Calu3 (cell line): ENCODE measurements at places on chromosomes 2 and 18. TPM values are rescaled to one million over a fixed set of nuclear protein-coding genes. Genes with fewer than 3 reads are reported as not detected.
A peak's percentile ranks its signal among the peaks of the same experiment; 100 is the strongest.

Gene ZAP70
- total RNA-seq, result not detected in 2 replicates

- no peak for DNase-seq
Measured at GRCh38 chr2:145931781-145932395, 1412.0 kb upstream of the ZEB2 start.

DNA sequence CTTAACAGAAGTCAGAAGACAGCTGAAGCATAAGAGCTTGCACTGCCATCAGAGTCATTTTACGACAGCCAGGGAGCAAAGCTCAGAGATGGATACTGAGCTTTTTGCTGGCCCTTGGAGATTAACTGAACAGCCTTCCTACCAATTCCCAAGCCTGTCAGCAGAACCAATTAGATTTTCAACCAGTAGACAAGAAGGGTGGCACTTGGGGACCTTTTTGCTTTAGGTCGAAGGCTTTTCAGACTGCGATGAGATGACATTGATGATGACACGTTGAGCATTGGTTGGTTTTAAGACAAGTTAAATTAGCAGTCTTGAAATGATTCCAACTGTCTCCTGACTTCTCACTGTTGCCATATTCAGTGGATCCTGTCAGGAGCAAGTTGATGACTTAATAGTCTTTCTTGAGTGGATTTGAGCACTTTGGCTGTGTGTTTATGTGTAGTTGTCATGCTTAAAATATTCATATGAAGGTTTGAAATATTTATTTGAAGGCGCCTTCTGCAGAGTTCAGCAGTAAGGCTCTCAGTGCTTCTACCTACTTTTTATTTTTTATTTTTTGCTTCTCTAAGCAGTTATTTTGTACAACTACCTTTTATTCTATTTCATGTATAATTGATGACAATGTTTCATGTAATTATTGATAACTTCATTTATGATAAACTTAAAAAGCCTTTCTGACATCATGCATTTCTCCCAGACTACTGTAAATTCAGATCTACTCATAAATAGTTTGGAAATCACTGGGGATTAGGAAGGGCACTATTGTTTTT, 256.7 kb downstream of the CAMKMT start:
- no peak for DNase-seq

Gene UGT1A7
- total RNA-seq, result 7.2 and 7.8 TPM in 2 replicates

DNA sequence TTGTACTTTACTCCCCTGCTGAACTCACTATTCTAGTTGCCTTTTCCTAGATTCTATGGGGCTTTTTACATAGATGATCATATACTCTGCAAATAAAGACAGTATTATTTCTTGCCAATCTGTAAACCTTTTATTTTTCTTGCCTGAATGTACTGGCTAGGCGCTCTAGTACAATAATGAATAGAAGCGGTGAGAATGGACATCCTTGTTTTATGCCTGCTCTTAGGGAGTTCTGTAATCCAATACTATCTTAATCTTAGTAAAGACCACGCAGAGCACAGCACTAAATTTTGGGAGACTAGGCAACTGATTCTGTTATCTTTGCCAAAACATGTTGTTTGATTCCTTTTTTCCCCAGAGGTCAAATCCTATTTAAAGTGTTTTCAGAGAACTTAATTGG, 7.0 kb downstream of the KRCC1 start:
- no peak for DNase-seq

- DNase-seq, result no peak
Measured at GRCh38 chr2:108316461-108317258, 28.0 kb downstream of the SULT1C2 start.

Gene CD8A
- 0.20 and 0.31 TPM in 2 replicates for total RNA-seq

- no peak for DNase-seq
Measured at GRCh38 chr2:8550481-8550880, 131.4 kb upstream of the ID2 start.

- peak; percentile 63 for DNase-seq
Measured at GRCh38 chr2:97740590-97741182, 27.3 kb downstream of the ZAP70 start.

Gene AGXT
- total RNA-seq, result not detected in 2 replicates

- DNase-seq, result peak; percentile 33
Measured at GRCh38 chr2:85181134-85181631, 48.0 kb downstream of the TCF7L1 start.
